ENCODE measurements at places on chromosomes 11 and 22. TPM values are rescaled to one million over a fixed set of nuclear protein-coding genes. Genes with fewer than 3 reads are reported as not detected.

DNA sequence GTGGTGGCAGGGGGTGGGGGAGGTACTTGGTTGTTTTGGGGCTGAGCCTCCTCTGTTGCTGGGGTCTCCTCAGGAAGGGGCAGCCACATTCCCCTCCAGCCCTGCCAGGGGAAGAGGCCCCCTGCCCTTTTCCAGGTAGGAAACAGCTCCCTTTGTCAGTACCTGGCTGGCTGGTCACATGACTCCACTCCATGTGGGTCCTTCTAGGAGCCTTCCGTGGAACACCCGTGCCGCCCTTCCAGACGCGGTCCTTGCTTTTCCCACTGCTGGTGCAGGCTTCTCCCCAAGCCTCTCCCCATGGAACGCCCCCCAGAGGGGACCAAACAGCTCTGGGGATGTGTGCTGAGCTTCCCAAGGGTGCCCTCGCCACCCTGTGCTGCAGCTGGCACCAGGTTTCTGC, 19.9 kb downstream of the IFT27 start:
- no peaks in the 10 kb centered on the region for H3K4me1 ChIP-seq
- DNase-seq: no peak
- H3K27ac ChIP-seq: no peak overlapping the region
- H3K4me3 ChIP-seq: no peak overlapping the region
- H3K36me3 ChIP-seq: no peaks in the 10 kb centered on the region

GRCh38 chr22:50698546-50698945, 25.9 kb downstream of the SHANK3 start:
- H3K27me3 ChIP-seq: peaks cover 1% of the 10 kb centered on the region
- no peak overlapping the region for H3K4me3 ChIP-seq
- DNase-seq: no peak
- H3K27ac ChIP-seq: no peak overlapping the region
- peaks cover 12% of the 10 kb centered on the region for H3K4me1 ChIP-seq

MS4A7 gene
- total RNA-seq: not detected

DNA sequence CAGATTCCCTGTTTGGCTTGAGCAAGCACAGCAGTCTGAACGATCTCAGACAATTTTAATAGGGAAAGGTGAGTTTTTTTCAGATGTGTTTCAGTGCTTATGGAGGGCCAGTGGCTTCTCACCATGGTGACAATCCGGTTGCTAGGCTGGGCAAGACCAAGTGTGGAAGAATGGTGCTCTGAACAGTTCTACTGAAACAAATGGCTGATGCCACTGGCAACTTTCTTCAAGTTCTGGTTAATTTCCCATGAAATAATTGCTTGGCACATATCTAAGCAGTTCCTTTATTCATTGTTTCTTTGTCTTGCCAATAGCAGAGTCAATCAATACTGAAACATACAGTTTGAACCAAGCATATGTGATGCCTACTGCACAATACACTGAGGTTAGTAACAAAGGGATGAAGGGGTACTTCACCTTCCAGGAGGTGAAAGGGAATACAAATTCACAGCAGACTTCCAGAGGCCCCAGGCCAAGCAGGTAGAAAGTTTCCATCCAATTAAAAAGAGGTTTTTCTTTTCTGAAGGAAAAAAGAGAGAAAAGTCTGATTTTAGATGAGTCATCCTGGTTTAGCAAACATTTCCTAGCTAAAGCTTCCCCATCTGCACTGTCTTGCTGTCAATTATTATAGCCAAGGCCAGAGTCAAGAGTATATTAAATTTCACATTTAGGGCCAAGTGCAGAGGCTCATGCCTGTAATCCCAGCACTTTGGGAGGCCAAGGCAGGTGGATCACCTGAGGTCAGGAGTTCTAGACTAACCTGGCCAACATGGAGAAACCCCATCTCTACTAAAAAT, 21.2 kb upstream of the NDUFC2 start:
- no peak overlapping the region for H3K4me3 ChIP-seq
- no peaks in the 10 kb centered on the region for H3K4me1 ChIP-seq
- DNase-seq: no peak
- no peaks in the 10 kb centered on the region for H3K27me3 ChIP-seq

GRCh38 chr22:46417769-46418168, 82.3 kb downstream of the TRMU start:
- H3K36me3 ChIP-seq: no peaks in the 10 kb centered on the region
- DNase-seq: no peak
- H3K4me3 ChIP-seq: no peak overlapping the region

DNA sequence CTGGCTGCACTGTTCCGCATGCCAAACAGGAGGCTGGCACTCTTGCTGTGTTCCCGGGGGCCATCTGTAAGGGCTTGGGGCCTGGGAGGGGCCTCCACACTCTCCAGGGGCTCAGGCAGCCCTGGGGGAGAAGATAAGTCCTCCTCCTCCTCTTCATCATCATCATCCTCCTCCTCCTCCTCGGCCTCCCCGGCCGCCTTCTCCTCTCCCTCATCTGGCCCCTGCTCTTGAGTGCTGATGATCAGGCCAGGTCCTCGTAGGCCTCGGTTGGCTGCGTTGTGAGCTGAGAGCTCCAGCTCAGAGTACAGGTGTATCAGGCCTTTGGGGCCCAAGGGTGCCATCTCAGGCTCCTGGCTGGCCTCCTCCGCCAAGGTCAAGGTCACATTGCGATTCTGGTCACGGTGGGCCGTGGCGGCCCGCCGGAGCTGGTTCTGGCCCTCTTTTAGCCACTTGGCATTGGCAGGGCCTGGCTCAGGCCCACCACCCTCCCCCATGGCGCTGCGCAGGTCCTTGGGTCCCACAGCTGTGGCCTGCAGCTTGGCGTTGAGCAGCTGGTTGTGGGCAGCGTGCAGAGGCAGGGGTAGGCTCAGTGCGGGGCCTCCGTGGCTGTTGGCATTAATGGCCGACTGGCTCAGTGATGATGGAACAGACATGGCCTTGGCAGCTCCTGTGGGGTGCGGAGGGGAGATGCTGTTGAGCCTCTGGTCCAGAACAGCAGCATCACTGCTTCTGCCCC, 8.0 kb downstream of the APBB1 start:
- no peaks in the 10 kb centered on the region for H3K27me3 ChIP-seq
- peaks cover 36% of the 10 kb centered on the region for H3K4me1 ChIP-seq
- no peak for DNase-seq
- H3K4me3 ChIP-seq: no peak overlapping the region

- no peak overlapping the region for H3K27ac ChIP-seq
- no peak for DNase-seq
- H3K27me3 ChIP-seq: no peaks in the 10 kb centered on the region
- no peak overlapping the region for H3K4me3 ChIP-seq
Observed at GRCh38 chr11:109039611-109040010, 374.7 kb downstream of the DDX10 start.

- no peak overlapping the region for H3K27ac ChIP-seq
- DNase-seq: no peak
- no peaks in the 10 kb centered on the region for H3K4me1 ChIP-seq
- H3K36me3 ChIP-seq: no peaks in the 10 kb centered on the region
- H3K4me3 ChIP-seq: no peak overlapping the region
- H3K27me3 ChIP-seq: no peaks in the 10 kb centered on the region
Observed at GRCh38 chr11:91264481-91264880, 960.1 kb upstream of the FAT3 start.

GRCh38 chr11:134405841-134406240, 6.2 kb downstream of the B3GAT1 start:
- H3K4me1 ChIP-seq: peaks cover 3% of the 10 kb centered on the region
- no peak for DNase-seq
- H3K4me3 ChIP-seq: no peak overlapping the region
- no peaks in the 10 kb centered on the region for H3K36me3 ChIP-seq
- H3K27ac ChIP-seq: no peak overlapping the region

KLHDC7B gene
- 6.9 TPM for total RNA-seq

- H3K27me3 ChIP-seq: no peaks in the 10 kb centered on the region
- H3K4me1 ChIP-seq: peaks cover 5% of the 10 kb centered on the region
- peak; percentile 85 for DNase-seq
- no peaks in the 10 kb centered on the region for H3K36me3 ChIP-seq
Observed at GRCh38 chr11:68447015-68447801, 13.3 kb upstream of the PPP6R3 start.

GRCh38 chr11:116590844-116591570, 181.8 kb downstream of the BUD13 start:
- DNase-seq: no peak
- H3K4me1 ChIP-seq: no peaks in the 10 kb centered on the region
- no peaks in the 10 kb centered on the region for H3K36me3 ChIP-seq
- H3K27ac ChIP-seq: no peak overlapping the region
- peaks cover 10% of the 10 kb centered on the region for H3K27me3 ChIP-seq
- no peak overlapping the region for H3K4me3 ChIP-seq

DNA sequence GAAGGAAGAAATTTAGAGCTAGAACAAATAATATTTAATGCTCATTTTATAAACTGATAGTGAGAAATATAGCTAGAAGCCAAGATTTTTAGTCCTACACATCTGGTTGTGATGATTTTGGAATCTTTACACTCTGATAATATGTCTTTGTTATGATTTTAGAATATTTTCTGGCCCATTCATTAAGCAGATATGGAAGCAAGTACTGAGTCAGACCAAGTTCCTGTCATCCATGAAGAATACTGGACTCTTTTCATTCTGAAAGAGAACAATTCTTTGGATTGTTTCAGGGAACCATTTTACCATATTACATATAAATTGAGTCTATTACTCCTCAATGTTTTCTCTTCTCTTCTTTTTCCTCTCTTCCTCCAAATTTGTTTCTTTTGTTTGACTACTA, 227.4 kb downstream of the TMEM135 start:
- no peaks in the 10 kb centered on the region for H3K36me3 ChIP-seq
- no peak overlapping the region for H3K4me3 ChIP-seq
- no peaks in the 10 kb centered on the region for H3K4me1 ChIP-seq
- DNase-seq: no peak
- no peaks in the 10 kb centered on the region for H3K27me3 ChIP-seq

- H3K4me3 ChIP-seq: no peak overlapping the region
- H3K36me3 ChIP-seq: no peaks in the 10 kb centered on the region
- H3K27me3 ChIP-seq: peaks cover 22% of the 10 kb centered on the region
Observed at GRCh38 chr11:134497586-134497985, 85.5 kb upstream of the B3GAT1 start.

GRCh38 chr11:46279126-46280099, 2.0 kb downstream of the CREB3L1 start:
- no peak for DNase-seq
- peaks cover 5% of the 10 kb centered on the region for H3K4me1 ChIP-seq
- H3K27ac ChIP-seq: no peak overlapping the region
- no peak overlapping the region for H3K4me3 ChIP-seq
- peaks cover 22% of the 10 kb centered on the region for H3K27me3 ChIP-seq
- no peaks in the 10 kb centered on the region for H3K36me3 ChIP-seq

GRCh38 chr11:130448039-130448415, 418 bp upstream of the ADAMTS15 start:
- DNase-seq: no peak
- peaks cover 41% of the 10 kb centered on the region for H3K27me3 ChIP-seq
- peaks cover 8% of the 10 kb centered on the region for H3K4me1 ChIP-seq
- no peak overlapping the region for H3K27ac ChIP-seq

DNA sequence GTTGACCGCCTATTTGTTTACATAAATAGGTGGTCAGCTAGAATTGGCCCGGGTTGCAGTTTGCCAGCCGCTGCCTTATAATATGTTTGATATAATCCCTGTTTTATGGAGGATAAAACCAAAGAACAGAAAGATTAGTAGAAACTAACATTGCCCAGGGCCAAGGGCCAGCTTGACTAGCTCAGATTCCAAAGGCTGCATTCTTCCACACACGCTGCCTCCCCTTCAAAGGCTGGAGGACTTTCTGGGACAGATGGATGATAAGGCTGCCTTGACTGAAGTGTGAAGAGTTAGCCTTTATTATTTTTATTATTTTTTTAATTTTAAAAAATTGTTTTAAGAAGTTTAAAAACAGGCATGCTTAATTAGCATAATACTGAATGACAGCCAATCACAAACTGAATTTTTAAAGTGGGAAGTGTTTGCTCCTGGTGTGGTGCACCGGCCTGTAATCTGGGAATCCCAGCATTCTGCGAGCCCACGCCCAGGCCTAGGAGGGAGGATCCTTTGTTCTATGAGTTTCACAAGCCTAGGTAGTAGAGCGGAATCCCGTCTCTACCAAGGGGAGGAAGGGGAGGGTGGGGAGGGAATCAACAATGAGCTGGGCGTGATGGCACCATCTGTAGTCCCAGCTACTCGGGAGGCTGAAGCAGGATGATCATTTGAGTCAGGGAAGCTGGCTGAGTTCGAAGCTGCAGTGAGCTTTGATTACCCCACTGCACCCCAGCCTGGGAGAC, 114.9 kb downstream of the NAV2 start:
- H3K4me1 ChIP-seq: no peaks in the 10 kb centered on the region
- no peak overlapping the region for H3K4me3 ChIP-seq
- DNase-seq: no peak
- H3K27me3 ChIP-seq: no peaks in the 10 kb centered on the region

DNA sequence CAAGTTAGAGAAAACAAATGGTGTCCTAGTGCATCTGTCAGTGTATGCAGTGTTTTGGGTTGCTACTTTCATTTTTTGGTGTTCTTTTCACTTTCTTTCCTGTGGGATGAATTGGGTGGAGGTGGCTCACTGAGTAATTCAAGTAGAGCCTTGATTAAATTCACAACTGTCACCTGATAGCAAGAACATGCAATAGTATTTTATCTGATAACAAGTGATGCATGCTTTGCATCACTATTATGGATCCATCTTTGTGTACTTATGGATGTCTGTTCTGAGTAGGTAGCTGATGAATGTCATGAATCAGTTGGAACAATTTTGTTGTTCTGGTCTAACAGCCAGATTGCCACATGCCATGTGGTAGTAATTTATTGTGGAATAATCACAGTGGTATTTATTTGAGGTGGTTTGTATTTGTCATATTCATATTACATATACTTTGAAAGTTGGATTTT, 87.5 kb downstream of the DDX10 start:
- H3K4me3 ChIP-seq: no peak overlapping the region
- H3K27me3 ChIP-seq: no peaks in the 10 kb centered on the region
- DNase-seq: no peak
- no peaks in the 10 kb centered on the region for H3K36me3 ChIP-seq

- H3K27me3 ChIP-seq: no peaks in the 10 kb centered on the region
- no peak overlapping the region for H3K27ac ChIP-seq
- no peak overlapping the region for H3K4me3 ChIP-seq
- no peaks in the 10 kb centered on the region for H3K36me3 ChIP-seq
- H3K4me1 ChIP-seq: no peaks in the 10 kb centered on the region
Observed at GRCh38 chr11:102256251-102256650, 61.0 kb upstream of the BIRC3 start.

GRCh38 chr22:48090332-48090672, 1327.9 kb downstream of the TBC1D22A start:
- H3K4me3 ChIP-seq: no peak overlapping the region
- H3K27me3 ChIP-seq: peaks cover 12% of the 10 kb centered on the region
- H3K36me3 ChIP-seq: no peaks in the 10 kb centered on the region
- no peak overlapping the region for H3K27ac ChIP-seq

TRIM22 gene
- total RNA-seq: 98.5 TPM

GRCh38 chr11:24496386-24496735, 492 bp upstream of the LUZP2 start:
- H3K27me3 ChIP-seq: peaks cover 6% of the 10 kb centered on the region
- no peak for DNase-seq
- H3K4me1 ChIP-seq: no peaks in the 10 kb centered on the region
- no peak overlapping the region for H3K4me3 ChIP-seq
- no peak overlapping the region for H3K27ac ChIP-seq
- H3K36me3 ChIP-seq: no peaks in the 10 kb centered on the region

All from activated CD4-positive, alpha-beta memory T cell treated with anti-CD3 and anti-CD28 coated beads for 36 hours (primary cell).